Erythroblast (primary cell): ENCODE measurements at places on chromosomes 11 and 22.

DNA sequence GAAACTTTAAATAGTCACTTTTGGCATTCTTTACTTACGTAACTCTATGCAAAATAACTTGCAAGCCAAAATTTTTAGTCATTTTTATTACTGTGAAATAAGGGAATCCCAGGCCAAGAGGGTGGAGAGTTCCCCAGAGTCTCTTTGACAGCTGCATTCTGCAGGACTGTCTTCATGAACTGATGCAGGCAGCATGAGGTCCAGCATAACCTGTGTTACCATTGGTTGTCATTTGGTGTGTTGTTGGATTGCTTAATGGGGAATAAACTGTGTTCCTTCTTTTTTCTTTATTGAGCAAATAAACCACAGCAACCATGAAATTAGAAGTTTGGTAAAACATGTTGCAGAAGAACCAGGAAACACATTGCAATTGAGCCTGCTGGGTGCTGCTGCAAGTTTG lies 24.6 kb downstream of the MMP27 start:
- no peak for DNase-seq

DNA sequence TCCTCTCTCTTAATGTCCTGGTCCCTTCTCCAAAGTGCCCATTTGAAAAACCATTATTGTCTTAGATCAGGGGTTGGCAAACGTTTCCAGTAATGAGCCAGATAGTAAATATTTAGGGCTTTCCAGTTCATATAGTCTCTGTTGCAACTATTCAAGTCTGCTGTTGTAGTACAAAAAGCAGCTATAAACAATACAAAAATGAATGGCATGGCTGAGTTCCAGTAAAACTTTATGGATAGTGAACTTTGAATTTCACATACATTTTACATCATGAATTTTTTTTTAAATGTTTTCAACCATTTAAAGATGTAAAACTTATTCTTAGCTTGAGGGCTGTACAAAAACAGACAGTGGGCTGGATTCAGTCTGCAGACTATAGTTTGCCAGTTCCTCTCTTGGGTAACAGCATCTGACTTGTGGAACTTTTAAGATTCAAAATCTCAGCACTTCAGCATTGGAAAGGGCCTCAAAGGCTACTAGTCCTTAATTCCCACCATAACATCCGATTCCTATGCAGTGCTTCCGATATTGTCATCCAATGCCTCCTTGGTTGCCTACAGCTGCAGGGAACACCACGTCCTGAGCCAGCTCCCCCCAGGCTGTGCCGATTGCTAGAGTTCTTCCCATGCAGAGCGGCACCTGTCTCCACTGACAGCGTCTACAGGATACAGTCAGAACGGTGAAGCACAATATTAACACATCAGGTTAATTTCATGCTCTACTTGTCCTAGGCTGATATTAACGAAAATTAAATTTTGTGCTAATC lies 65.6 kb upstream of the E2F8 start:
- no peak for DNase-seq

GRCh38 chr11:2120359-2121100 lies 18.7 kb downstream of the IGF2 start:
- DNase-seq: no peak

- DNase-seq: no peak
Observed at GRCh38 chr11:37727371-37727770, 1129.3 kb upstream of the RAG2 start.

DNA sequence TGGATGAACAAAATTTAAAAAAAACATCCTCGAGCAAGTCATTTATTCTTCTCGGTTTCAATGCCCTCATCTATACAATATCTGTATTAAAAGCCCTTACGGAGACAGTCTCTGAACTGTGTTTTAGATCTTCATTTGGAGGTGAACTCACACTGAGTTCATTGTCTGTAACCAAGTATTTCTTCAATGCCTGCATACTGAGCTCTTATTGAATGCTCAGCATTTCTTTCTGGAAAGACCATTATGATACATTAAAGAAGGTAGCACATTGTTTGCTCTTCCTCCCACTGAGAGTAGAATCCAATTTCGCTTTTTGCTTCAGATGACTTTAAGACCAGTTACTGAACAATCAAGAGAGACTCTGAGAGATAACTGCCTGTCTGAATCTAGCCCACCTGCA lies 1.7 kb upstream of the ANO3 start:
- DNase-seq: no peak

- DNase-seq: no peak
Observed at GRCh38 chr11:65353900-65354264, 669 bp upstream of the TIGD3 start.

DNA sequence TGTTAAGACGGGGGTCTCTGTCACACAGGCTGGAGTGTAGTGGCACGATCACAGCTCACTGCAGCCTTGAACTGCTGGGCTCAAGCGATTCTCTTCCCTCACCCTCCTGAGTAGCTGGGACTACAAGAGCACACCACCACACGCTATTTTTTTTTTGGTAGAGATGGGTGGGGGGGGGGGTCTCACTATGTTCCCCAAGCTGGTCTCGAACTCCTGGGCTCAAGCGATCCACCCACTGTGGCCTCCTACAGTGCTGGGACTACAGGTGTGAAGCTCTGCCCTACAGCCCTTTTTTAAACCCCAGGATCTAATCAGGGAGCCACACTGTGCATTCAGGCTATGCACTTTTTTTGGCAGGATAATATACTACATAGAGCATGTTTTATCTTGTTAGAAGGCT lies 1.4 kb upstream of the DHCR7 start:
- DNase-seq: peak; percentile 41

- peak; percentile 8 for DNase-seq
Observed at GRCh38 chr11:33324302-33324985, 67.3 kb downstream of the HIPK3 start.

DNA sequence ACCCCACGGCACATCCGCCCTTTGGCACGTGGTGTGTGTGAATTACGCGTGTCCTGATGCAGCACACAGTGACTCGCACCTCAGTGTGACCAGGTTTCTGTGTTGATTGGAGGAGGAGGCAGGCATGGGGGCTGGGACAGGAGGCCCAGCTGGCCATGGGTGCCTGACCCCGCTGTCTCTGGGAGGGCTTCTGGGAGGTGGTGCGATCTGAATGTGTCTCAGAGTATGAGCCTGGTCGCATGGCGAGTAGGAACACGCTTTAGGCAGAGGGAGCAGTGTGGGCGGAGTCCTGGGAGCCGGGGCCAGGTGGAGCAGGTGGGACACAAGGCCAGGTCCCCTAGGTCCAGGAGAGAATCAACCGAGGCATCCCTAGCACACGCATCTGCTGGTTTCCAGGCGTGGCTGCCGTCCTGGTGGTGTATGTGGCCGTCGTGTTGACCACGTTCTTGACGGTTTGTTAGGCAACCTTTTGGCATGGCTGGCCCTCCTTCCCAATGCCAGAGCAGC lies 5.7 kb downstream of the GRAMD4 start:
- DNase-seq: no peak

- no peak for DNase-seq
Observed at GRCh38 chr11:29336727-29337575, 679.9 kb downstream of the KCNA4 start.

DNA sequence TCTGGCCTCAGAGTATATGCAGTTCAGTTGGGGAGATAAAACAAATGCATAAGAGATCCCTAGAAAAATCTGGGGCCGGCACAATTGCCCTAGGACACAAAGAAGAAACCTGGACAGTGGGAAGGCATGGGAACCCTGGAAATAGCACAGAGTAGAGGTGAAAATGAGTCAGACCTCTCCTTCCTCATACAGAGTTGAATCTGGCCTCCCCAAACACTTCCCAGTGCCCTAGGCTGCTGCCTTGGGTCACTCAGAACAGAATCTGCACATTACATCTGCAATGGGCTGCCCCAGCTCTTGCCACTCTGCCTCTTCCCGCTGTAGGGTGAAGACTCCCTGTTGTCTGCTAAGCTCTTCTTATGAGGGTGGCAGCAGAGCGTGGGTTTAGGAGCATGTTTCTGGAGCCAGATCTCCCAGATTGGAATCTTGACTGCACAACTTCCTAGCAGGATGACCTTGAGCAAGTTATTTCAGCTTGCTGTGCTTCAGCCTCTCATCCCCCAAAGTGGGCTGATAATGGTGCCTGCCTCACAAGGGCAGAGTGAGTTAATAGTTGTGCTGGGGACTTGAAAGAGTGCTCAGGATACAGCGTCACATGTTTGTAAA lies 47.1 kb upstream of the NECTIN1 start:
- no peak for DNase-seq

- no peak for DNase-seq
Observed at GRCh38 chr22:42296381-42296853, 26.0 kb upstream of the TCF20 start.

DNA sequence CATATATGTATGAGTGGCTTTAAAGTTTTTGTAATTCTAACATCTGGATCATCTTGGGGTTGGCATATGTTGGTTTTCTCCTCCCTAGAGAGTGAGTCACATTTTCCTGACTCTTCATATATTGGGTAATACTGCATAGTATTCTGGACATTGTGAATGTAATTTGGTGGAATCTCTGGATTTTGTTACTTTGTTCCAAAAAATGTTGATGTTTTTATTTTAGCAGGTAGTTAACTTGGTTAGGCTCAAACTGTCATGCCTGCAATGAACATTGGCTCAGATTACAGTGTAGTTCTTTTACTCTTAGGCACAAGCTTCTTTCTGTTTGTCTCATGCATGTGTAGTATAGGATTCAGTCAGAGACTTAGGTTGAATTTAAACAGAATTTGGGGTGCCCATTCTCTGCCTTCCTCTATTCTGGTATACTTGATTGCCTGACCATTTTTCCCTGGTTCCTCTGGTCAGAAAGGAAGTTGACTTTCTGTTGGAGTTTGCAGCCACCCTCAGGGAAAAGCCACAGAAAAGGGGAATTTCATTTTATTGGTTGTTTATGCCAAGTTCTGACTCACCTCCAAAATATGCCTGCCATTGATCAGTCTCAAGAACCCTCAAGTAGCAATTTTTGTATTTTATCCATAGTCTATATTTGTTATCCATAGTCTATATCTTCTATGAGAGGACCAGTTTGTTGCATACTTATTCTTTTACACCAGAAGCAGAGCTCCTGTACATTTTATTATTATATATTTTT lies 151.7 kb downstream of the UVRAG start:
- DNase-seq: no peak

- DNase-seq: peak; percentile 59
Observed at GRCh38 chr22:41094041-41094593, 1.7 kb downstream of the EP300 start.

DNA sequence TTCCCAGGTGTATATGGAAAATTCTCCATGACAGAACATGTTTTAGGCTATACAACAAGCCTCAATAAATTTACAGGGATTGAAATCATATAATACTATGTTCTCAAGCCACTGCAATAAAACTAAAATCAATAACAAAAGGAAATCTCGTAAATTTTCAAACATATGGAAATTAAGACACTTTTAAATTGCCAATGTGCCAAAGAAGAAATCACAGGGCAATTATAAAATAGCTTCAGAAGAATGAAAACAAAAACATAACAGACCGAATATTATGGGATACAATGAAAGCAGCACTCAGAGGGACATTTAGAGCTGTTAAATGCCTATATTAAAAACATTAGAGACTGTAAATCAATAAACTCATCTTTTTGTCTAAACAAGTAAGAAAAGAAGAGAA lies 555.7 kb upstream of the B3GAT1 start:
- DNase-seq: no peak

- no peak for DNase-seq
Observed at GRCh38 chr22:36585841-36586240, 56.9 kb upstream of the EIF3D start.
